ENCODE measurements at places on chromosomes 6 and 20.

GRCh38 chr20:57425150-57426013 is 34.2 kb downstream of the RBM38 start:
- no peak for DNase-seq

DNA sequence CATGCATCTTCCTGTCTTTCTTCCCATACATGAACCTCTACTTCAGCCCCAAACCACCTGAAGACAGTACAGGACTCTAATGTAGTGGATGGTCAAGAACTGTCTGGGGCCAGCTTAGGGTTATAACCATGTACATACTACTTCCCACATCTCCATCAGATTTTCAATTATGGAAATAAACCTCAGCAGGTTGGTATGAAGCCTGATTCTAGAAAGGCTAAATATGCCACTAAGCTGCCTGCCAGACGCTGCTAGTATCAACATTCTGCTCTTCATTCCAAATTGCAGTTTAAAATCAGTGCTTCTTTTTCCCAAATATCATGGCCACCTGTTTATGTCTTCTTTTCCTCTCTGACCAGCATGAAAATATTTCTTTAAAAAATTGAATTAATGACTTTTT is 99.2 kb upstream of the ID4 start:
- DNase-seq: no peak

DNA sequence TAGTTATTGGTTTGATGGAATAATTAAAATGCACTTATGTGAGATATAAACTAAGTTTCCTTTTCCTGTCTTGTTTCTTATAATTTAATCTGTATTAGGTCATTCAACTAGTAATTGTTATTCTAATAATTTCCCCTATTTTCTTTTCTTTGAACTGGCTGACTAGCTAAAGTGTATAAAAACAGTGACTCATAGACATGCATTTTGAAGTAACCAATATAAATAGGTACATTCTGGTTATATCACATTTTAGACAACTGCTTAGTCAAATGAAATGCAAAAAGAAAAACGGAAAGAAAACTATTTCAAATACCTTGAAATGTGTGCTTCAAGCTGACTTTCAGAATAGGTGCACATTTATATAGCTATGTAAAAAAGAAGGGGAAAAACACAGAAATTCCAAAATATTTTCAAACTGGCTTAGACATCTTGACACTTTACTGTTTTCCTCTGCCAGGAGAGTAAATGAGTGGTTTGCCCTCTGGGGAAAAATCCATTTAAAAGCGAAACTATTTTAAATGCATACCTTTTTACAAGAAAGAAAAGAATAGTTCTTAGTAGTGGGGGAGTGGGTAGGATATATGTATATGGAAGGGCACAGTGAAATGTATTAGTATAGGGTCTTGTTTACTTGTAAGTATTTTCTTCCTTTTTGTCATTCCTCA is 28.3 kb downstream of the KCNQ5 start:
- no peak for DNase-seq

DNA sequence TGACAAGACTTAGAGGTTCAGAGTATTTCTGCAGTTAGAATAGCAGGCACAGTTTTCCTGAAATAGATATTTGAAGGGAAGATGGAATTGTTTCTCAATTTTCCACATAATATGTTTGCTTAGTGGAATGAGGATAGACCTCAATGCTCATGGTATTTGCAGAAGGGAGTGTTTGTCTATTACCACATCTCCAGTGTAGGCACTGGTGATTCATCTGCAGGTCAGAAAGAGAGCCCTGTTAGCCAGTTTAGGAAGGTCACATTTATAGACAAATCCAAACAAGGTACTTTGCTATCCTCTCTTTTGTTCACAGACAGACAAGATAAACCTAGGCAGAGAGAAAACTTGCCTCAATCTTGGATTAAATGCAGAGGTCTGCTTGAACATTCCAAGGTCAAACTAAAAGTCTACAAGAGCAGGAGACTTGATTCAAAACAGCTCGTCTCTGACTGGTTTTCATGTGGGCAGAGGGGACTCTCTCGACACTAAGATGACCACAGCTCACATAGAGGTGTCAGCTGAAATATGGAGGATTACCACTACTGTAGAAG is 22.8 kb downstream of the ISM1 start:
- no peak for DNase-seq

DNA sequence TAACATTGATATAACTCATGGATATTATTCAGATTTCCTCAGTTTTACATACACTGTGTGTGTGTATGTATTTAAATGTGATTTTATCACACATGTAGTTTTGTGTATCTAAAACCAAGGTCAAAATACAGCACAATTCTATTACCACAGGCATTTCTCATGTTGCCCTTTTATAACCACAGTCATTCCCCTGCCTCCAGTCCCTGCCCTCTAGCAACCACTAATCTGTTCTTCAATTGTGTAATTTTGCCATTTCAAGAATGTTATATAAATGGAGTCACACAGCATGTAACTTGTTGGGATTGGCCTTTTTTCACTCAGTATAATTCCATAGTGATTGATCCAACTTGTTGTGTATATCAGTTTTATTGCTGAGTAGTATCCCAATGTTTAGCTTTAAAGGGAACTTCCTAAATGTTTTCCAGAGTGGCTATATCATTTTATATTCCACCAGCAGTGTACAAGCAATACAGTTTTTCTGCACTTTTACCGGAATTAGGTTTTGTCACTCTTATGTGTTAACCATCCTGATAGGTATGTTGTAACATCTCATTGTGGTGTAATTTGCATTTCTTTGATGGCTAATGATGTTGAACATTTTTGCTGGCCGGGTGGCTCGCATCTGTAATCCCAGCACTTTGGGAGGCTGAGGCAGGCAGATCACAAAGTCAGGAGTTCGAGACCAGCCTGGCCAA is 338.2 kb downstream of the SOX4 start:
- no peak for DNase-seq

DNA sequence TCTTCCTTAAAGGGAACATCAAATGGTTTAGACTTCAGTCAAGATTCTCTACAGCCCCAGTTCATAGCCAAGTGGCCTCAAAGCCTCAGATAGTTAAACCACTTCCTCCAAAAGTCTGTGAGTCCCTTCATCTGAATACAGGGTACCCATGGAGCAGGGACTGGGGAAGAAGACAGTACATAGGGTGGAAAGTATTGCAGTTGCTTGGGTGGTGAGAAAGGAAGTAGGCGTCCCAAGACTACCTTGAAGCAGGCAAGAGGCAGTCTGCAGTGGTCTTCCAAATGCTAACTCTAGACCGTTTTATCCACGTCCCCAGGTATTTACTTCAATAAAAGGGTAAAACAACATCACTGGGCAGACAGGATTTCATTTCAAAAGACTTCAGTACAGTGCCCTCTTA is 2.0 kb downstream of the FYN start:
- peak; percentile 86 for DNase-seq

GRCh38 chr6:158506601-158507000 is 53.3 kb upstream of the TMEM181 start:
- no peak for DNase-seq

DNA sequence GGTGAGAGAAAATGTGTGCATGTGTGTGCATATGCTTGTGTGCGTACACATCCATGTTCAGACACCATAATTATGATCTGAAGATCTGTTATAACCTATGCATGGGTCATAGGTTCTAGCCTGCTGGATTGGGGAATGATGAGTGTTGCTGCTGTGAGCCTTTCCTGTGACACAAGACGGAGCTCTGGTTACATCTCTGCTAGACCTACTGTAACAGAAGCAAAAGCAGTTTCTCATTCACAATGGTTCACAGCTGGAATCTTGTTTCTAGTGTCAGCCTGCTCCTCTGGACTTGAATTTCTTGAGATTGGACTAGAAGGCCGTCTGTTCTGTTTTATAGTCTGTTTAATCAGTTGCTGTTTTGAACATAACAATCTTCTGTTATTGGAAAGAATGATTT is 40.1 kb downstream of the DEFB114 start:
- no peak for DNase-seq

DNA sequence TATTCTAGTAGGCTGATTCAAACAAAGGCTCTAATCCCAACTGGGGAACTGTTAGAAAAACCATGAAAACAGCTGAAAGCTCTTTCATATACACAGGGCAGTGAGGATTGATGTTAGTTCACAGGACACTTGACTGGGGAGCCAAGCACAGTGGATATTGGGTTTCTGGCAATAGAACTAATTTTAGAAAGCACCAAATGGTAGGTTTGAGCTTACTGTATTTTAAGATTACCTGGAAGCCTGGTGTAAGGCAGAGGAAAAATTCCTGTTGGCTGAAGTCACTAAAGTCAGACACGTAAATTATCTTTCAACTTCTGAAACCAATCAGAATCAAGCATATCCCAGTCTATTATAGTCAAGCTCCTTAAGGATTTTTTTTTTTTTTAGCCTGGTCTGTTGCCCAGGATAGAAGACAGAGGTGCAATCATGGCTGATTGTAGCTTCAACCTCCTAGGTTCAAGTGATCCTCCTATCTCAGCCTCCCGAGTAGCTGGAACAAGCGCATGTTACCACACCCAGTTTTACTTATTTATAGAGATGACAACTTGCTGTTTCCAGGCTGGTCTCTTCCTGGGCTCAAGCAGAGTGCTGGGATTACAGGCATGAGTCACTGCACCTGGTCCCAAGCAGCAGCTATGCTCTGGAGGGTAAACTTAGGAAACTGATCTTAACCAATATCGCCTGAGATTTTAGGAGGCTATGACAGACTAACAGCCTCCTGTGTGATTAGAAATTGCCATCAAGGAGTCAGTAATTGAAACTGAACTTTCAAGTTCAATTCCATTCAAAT is 32.5 kb upstream of the SYNCRIP start:
- no peak for DNase-seq

DNA sequence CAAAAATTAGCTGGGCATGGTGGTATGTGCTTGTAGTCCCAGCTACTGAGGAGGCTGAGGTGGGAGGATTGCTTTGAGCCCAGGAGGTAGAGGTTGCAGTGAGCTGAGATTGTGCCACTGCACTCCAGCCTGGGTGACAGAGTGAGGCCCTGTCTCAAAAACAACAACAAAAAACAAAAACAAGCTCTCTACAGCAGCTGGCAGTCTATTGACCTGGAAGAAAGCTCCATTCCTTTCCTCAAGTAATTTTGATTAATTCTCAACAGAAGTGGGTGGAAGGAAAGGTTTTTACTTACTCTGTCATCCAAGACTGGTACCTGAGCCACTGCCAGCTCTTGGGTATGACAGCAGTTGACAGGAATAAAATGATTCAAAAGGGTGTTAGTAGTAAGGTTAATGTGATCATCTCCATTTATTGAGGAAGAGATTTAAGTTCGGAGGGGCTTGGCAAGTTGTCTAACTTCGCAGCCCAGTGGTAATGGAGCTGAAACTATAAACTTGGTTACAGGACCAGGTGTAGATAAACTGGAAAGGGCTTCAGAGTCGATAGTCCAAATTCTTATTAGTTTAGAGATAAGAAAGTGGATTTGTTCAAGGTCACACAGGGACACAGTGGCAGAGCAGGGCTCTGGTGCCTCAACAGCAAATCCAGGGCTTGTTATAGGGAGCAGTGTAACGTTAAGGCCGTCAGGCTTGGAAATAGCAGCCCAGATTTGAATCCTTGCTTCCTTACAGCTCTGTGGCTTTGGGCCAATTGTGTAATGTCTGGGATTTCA is 14.8 kb downstream of the SRSF3 start:
- no peak for DNase-seq

GRCh38 chr6:157487110-157487773 is 106.3 kb downstream of the ZDHHC14 start:
- no peak for DNase-seq

- no peak for DNase-seq
Measured at GRCh38 chr20:47778398-47779354, 6.6 kb downstream of the SULF2 start.

- no peak for DNase-seq
Measured at GRCh38 chr20:34859367-34859766, 13.3 kb downstream of the GGT7 start.

DNA sequence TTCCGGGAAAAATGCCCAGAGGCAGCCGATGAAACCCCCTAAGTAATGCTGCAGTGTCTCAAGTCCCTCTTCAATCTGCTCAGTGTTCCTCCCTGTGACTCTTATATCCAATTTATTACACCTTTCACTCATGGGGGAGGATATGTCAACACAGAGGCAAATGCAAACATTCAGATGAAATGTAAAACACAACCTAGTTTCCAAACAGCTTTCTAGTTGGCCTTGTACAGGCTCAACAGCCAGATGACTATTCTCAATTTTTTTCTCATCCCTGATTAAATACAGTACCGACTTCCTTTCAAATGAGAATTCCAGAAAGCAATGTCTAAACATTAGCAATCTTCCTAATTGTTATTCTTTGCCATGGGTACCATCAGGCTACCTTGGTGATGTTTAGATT is 65.0 kb downstream of the BLOC1S5 start:
- DNase-seq: no peak

DNA sequence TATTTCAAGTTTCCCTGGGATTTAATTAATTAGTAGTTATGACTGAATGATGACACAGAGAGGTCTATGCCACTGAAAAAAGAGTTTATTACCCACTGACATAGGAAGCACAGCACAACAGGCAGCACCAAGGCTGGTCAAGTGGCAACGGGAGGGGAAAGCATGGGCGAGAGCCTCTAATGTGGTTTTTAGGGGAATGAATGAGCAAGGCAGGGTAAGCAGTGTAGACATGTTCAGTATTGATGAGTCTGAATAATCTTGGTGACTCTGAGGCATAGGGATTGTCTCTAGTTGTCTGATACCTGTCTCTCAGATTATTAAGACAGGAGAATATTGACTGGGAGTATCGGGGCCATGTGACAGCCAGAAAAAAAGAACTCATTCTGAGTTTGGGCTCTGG is 46.3 kb downstream of the RPP21 start:
- no peak for DNase-seq

GRCh38 chr6:193773-194310 is 98.4 kb upstream of the DUSP22 start:
- peak; percentile 72 for DNase-seq

- no peak for DNase-seq
Measured at GRCh38 chr6:43173591-43174262, 2.7 kb downstream of the SRF start.

DNA sequence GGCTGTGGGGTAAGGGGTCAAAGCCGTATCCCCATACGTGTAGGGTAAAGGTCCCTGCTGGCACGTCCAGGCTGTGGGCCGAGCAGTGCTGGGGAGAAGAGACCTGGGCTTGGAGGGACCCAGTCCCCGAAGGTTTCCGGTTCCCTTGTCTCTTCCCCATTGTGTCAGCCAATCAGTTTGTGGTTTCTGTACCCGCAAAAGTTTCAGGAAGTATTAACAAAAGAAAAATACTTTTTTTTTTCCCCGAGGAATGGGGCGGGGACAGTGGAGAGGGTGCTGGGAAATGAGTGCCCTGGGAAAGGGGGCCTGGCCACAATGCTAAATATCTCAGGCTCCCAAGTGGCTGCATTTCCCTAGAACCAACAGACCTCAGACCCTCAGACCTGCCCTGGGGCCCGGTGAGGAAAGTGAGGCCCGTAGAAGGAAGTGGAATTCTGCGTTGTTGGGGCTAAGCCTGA is 15.2 kb upstream of the AMD1 start:
- DNase-seq: peak; percentile 61

- no peak for DNase-seq
Measured at GRCh38 chr6:16314296-16314695, 75.9 kb downstream of the GMPR start.

Data from activated CD4-positive, alpha-beta T cell treated with anti-CD3 and anti-CD28 coated beads, Interleukin-2, amount 10 ng/mL, durations not matched to agents 24 days and 14 days (primary cell).